Activated CD4-positive, alpha-beta T cell treated with anti-CD3 and anti-CD28 coated beads, Interleukin-2, amount 10 ng/mL, durations not matched to agents 7 days and 5 days (primary cell): ENCODE measurements at places on chromosomes 2 and 18. TPM values are rescaled to one million over a fixed set of nuclear protein-coding genes. Genes with fewer than 3 reads are reported as not detected.

SERPINB3 gene
- not detected for total RNA-seq

DNA sequence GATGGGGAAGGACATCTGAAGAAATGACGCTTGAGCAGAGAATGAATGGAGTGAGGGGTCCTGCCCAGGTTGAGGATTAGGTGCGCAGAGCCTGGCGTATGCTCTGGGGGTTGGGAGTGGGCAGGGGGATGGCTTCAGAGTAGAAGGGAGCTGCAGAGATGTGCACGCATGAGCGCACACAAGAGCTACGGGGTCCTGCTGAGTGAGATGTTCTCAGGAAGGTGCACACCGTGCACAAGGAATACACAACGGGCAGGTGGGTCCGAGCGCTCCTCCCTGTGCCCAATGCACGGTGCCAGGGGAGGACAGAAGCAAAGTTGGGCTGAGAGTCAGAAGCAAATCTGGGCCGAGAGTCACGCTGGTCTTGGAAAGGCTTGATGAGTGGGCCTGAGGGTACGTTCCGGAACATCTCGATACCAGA, 25.5 kb downstream of the TWIST2 start:
- no peak for DNase-seq

ZAP70 gene
- 302 TPM for total RNA-seq

DNA sequence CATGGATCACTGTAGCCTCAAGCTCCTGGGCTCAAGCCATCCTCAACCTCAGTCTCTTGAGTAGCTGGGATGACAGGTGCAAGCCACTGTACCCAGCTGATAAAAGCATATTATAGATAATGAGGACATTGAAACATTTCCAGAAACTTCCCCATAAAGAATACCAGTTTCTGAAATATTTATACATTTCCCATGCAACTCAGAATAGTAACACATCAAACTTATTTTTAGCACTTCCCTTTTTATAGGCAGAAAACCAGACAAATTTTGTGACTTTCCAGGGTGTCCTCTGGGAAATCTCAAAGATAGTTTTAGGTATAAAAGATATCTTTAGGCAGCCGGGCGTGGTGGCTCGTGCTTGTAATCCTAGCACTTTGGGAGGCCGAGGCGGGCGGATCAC, 25.1 kb upstream of the DPYSL5 start:
- no peak for DNase-seq

- no peak for DNase-seq
These were observed 20.7 kb downstream of the FOSL2 start for GRCh38 chr2:28413152-28413898.

- no peak for DNase-seq
These were observed 64.2 kb downstream of the RBMS1 start for GRCh38 chr2:160429248-160430000.

DNA sequence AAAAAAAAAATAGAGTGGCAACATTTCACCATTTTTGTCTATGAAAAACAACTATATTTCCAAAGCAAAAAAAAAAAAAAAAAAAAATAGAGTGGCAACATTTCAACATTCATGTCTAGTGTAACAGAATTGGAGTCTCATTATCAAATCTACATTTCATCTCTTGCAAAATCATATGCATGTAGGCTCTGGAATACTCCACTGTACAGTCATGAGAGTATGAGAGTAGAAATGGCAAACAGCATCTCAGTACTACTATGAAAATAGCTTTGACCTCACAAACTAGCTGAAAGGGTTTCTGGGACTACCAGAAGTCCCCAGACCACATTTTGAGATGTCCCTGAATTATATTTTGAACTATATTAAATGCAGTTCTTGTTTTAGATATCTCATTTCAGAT, 82.8 kb downstream of the SMAD2 start:
- no peak for DNase-seq

GRCh38 chr2:85754313-85755095, 713 bp downstream of the ATOH8 start:
- DNase-seq = peak; percentile 39

DNA sequence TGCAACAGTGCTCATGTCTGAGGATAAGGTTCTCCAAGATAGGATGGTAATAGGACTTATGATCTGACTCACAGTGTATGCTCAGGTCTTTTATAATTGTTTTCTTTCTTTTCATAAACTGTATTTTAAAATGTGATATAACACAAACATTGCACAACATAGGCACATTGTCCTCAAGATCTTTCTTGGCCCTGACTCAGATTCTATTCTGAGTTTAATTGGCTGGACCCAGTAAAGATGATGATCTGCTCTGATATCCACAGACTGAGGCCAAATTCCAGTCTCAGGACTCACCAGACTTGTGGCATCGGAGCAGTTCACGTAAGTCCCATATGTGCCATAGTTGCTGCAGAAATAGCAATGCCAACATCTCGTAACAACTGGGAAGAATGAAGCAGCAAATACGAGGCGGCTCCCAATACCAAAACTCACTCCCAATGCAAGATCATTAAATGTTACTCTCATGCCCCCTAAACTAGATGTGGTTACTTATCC, 448.9 kb upstream of the SLC14A2 start:
- no peak for DNase-seq

GRCh38 chr2:26495705-26496297, 17.9 kb upstream of the OTOF start:
- no peak for DNase-seq

DNA sequence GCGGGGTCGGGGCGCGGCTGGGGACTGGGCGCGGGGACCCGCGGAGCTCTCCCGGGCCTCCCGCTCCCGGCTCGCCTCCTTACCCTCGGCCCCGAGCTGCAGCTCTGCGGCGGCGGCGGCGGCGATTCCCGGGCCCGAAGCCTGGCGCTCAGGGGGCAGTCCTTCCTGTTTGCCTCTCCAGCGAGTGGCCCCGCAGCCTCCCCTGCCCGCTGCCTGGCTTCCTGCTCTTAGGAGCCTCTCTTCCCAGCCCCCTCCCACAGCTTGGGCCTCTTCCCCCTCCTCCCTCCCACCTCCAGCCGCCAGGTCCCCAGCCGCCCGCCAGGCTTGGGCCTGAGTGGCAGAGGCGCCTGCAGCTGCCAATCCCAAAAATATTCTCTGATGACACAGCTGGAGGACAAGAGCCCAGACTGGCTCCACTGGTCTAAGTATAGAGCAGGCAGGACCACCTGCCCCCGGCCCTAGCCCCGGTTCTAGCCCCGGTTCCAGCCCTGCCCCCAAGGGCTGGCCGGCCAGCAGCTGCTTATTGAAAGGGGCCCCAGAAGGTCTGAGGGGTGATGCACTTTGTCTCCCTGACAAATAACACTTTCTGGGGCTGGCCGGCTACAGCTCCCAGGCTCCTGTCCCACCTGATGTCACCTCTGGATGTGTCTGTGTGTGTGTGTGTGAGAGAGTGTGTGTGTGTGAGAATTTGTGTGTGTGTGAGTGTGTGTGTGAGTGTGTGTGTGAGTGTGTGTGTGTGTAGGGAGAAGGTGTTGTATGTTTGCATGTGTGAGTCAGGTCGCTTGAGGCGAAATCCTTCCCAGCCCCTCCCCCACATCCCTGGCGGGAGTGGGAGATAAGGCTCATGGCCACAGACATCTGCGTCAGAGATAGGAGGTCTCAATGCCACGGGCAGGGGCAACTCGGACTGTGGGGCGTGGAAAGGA, at the start of gene OBSL1:
TSS of gene OBSL1 (minus strand) at position 229 of the 926 bp plus-strand sequence. CDS start 307 bp downstream, outside the sequence.
- DNase-seq = no peak

DNA sequence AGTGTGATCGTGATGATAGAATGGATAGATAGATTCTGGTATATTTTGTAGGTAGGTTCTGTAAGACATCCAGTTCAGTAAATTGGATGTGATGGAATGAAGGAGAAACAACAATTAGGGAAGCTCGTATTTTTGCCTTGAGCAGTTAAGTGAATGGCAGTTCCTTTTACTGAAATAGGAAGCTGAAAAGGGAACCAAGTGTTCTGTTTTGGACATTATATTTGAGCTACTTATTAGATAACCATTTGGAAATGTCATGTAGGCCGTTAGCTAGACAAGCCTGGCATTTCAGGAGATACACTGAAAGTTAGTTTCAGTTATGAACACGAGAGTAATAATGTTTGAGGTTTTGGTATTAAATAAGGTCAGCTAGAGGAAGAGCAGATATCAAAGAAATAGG, 41.5 kb downstream of the MARCHF7 start:
- no peak for DNase-seq

DNA sequence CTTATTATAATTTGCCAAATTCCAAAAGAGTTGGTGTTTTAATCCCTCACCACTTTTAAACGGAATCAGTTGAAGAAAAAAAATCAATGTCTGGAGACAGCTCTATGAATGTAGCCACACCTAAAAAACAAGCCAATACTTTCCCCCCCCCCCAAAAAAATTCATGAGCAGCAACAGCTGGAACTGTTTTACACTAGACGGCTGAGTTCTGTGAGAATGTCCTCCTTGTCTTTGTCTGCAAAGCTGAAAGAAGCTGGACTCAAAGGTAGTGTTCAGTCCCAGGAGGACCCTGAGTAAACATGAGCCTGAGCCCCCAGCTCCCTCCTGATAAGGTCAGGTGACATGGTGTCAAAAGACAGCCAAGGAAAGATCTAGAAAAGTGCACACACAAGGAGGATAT, 68.2 kb downstream of the ZNF521 start:
- no peak for DNase-seq

VIT gene
- not detected for total RNA-seq

GRCh38 chr18:50203801-50204604, 9.1 kb upstream of the MYO5B start:
- DNase-seq = peak; percentile 17

DNA sequence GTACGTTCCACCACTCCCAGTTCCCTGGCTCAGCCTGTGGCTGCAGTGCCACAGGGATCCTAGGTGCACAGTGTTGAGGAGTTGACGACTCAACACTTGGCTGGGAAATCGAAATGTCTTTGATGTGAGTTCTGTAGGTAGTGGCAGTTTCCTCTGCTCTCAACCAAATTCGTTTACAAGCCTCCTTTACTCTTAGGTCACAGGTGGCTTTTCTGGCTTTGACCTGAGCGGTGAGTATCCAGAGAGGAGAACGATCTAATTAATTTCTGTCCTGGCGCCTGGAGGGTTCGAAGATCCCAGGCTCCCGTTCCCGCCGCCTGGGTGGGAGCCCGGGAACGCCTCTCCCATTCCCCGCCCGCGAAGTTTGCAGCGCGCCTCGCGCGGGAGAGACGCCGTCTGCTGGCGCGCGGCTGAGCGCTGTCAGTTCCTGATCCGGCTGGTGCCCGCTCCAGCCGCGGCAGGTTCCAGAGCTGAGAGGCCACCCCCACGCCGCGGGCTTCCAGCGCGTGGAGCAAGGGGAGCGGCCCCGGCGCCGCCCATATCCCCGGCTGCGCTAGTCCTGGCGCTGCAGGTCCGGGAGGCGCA, at the start of gene LAMA3:
TSS of gene LAMA3 (plus strand) at position 423 of the 585 bp plus-strand sequence. CDS start 231 bp downstream, outside the sequence.
- DNase-seq = peak; percentile 22

GRCh38 chr18:57802213-57803102, 657 bp downstream of the ATP8B1 start:
- no peak for DNase-seq

HAAO gene
- total RNA-seq = not detected

CHRND gene
- not detected for total RNA-seq

- DNase-seq = no peak
These were observed 438.8 kb upstream of the CDH20 start for GRCh38 chr18:60894254-60894945.

GRCh38 chr2:199101487-199101886, 356.3 kb downstream of the SATB2 start:
- no peak for DNase-seq

- no peak for DNase-seq
These were observed 55.7 kb upstream of the SLC39A10 start for GRCh38 chr2:195601361-195601760.

OSBPL1A gene
- total RNA-seq = 1.00 TPM

DNA sequence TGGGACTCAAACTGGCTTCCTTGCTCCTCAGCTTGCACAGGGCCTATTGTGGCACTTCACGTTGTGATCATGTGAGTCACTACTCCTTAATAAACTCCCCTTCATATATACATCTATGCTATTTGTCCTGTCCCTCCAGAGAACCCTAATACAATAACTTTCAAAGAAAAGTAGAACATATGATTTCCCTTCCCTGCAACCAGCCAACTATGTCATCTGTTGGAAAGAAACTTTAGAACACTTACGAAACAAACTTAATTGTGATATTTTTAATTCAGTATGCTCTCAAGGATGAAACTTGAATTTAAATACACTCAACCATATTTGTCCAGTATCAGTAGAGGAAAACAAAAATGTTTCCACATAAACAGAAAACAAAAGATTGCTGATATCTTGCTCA, 84.4 kb downstream of the DYM start:
- no peak for DNase-seq

DNA sequence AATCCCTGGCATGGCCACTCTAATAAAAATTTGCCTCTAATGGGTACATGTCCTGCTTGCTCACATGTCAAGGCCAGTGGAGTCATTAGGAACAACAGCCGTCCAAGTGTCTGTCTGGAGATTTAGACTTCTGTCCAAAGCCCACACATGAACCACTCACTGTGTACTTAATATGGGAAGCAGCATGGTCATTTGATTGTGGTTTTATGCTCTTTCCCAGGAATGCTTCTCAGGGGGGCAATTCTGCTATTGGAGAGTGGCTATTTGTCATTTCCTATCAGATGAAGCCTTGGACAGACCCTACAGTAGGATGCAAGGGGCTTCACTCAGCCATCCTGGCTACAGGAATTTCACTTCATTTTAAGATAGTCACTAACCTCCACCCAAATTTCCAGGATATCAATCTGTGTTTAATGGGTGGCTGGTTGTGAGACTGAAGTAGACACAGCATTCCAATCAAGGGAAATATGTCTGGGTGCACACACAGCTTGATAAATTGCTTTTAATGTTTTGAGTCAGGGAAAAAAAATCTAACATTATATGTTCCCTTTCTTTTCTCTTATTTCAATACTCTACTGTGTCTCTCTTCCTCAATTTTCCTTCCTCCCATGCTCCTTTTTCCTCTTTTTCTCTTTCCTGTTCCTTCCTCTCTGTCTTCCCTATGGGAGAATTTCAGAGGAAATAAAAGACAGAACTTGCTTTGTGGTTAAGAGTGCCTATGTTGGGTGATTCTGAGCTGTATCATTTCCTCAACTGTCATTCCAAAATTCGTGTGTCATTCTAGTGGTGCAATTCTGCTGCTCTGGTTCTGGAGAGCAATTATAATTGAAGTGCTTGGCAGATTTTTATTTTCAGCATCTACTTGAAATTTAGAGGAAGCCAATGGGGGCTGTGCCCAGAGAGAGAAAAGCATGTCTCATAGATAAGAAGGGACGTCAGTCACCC, 320.1 kb downstream of the OSR1 start:
- DNase-seq = no peak

PAX8 gene
- 0.74 TPM for total RNA-seq

CNTNAP5 gene
- not detected for total RNA-seq
